Eye (tissue), 1 donor: ENCODE measurements at places on chromosomes 2 and 18.

GRCh38 chr18:73509460-73509859 is 638.2 kb downstream of the FBXO15 start:
- DNase-seq = no peak

DNA sequence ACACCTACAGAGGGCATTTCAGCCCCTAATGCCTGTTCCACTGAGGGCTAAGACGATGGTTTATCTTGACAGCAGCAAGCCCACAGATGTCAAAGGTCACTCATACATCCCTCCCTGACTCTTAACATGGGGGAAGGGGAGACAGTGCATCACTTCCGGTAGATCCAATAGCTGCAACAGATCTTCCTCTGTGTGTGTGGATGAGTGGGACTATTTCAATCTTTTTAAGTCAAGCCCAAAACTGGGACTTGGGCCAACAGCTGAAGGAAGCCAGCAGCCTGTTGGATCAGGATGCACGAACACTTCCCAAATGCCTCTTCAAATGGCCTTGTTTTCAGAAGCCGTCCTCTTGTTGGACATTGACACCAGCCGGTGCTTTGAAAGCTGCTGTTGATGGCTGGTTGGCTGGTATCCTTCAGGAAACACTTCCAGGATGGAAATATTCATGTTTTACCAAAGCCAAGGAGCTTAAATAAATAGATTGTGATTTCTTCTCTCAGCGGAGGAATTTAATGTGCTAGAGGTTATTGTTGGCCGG is 59.2 kb downstream of the IL1R2 start:
- peak; percentile 67 for DNase-seq

GRCh38 chr2:189309331-189309730 is 129.8 kb upstream of the COL5A2 start:
- no peak for DNase-seq

- DNase-seq = no peak
Measured at GRCh38 chr2:105175231-105175630, 66.3 kb upstream of the GPR45 start.

- DNase-seq = no peak
Measured at GRCh38 chr2:45559436-45559835, 51.6 kb downstream of the SRBD1 start.
